ENCODE measurements at places on chromosomes 4 and X.

DNA sequence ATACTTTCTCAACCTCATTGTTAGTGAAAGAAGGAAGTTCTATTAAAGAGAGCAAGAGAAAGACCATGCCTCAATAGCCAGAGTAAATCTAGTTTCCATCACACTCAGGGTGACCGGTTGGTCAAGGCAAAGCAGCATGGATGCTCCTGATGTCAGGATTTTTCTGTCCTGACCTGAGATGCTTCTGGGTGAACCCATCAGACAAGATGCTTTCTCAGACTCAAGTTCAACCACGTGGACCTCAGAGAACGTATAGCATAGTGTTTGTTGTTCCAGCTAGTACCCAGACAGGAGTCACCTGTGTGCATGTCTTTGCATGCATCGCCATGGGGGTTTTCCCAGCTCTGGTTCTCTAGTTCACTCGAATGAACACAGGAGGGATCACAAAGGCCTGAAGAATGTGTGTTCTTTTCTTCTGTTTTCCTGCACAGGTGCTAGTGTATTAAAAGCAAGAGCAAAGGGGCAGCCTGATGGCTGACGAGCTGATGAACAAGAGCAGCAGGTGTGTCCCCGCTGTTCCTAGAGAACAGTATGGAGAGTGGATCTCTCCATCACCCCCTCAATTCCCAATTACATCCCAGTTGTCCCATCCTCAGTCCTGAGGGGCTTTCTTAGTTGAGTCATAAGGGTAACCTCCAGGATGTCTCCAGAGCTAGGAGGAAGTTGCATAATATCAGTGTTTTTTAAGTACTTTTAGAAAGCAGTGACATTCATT is 110.5 kb upstream of the ENPP6 start:
- DNase-seq = no peak

GRCh38 chr4:87219632-87220093 is 755 bp downstream of the KLHL8 start:
- DNase-seq = peak; percentile 1

GRCh38 chr4:164989471-164989870 is 12.0 kb upstream of the TRIM61 start:
- no peak for DNase-seq

GRCh38 chr4:112015960-112016359 is 129.3 kb upstream of the FAM241A start:
- DNase-seq = no peak

- no peak for DNase-seq
These were observed 52.9 kb downstream of the SLC7A11 start for GRCh38 chr4:138189206-138189605.

- DNase-seq = no peak
These were observed 16.1 kb upstream of the ACSL4 start for GRCh38 chrX:109749207-109749606.

DNA sequence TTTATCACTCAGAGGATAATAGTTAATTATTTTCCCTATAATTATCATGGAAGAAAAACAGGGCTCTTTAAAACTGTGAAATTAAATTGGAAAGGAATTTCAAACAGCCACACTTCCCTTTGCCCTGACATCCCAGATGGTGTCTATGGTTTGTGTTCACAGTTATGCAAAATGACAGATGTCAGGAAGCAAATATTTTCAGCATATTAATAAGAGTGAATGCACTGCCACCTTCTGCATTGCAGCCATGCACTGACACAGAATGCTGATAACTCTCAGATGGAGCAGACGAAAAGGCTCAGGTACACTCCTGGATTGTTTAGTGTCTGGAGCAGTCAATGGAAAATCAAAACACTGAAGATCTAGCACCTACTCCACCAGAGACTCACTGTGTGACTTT is 57.6 kb downstream of the RWDD4 start:
- DNase-seq = no peak

DNA sequence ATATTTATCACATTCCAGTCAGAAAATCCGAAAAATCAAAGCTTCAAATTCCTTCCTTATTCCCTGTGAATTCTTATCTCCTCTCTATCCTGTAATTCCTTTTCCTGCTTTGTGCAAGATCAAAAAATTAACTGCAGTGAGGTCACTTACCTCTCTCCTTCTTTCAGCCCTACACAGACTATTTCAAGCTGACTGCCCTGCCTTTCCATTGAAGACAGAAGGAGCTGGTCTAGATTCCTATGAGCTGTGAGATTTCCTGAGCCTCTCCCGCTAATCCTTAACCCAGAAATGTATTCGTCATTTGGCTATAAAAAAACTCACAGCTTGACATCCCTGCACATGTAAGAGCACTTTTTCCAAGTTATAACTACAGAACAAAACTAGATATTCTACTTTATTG is 26.6 kb downstream of the TRIML2 start:
- DNase-seq = no peak

- DNase-seq = no peak
These were observed 513.9 kb downstream of the ARAP2 start for GRCh38 chr4:35730414-35730813.

- peak; percentile 95 for DNase-seq
These were observed at the start of gene SLAIN2 for GRCh38 chr4:48340965-48341775. SLAIN2 (plus strand) TSS chr4:48341529; CDS start chr4:48341740, 211 bp downstream.

GRCh38 chrX:104852241-104852640 is 286.2 kb downstream of the IL1RAPL2 start:
- no peak for DNase-seq

- DNase-seq = no peak
These were observed 808.9 kb downstream of the RPA4 start for GRCh38 chrX:97692575-97692974.

DNA sequence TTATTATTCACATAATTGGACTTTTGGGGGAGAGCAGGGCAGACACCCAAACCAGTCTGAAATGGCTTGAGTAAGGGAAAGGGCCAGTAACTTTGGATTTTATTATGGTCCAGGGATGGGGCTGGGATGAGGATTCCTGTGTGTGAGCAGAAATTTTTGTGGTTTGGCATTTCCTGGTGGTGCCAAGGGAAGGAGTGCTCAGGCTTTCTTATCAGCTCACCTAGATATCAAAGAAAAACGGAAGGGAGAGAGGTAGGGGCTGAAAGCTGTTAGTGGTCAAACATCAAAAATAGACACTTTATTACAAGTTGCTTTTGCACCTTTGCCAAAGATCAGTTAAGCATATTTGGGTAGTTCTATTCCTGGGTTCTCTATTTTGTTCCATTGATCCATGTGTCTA is 128.5 kb upstream of the DIPK2B start:
- DNase-seq = no peak

GRCh38 chrX:23936180-23936579 is 28.4 kb downstream of the CXorf58 start:
- DNase-seq = no peak

DNA sequence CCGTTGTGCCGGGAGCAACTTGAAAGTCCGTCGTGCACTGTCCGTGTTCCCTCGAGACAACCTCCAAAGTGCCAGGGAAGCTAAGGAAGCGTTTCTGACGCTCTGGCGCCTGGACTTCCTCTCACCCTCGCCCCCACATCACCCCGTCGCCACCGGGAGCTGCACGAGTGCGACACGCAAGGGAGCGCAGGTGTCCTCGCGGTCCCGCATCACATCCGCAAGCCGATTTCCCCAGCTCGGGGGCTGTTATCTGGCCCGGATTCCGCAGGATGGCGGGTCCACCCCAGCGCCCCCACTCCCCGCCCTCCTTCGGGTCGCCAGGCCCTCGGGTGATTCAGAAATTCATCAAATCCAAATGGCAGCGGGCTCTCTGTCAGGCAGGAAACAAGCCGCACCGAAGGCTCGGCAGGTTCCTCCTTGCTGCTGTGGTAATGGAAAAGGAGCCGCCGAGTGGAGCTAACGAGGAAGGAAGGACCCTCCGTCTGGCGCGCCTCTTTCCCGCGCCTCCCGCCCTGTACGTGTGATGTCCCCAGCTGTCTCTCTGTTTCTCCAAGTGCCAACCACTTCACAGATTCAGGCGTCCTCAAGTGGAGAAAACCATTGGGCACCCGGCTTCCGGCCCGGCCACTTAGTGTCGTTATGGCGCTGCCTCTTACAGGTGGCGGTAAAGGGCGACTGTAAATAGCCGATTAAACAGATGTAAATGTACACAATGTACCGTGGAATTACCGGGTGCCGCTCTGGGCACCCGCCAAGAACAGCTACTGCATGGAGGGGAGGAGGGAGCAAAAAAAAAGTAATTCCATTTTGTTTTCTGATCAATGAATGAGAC is 921 bp upstream of the SETD7 start:
- DNase-seq = no peak

DNA sequence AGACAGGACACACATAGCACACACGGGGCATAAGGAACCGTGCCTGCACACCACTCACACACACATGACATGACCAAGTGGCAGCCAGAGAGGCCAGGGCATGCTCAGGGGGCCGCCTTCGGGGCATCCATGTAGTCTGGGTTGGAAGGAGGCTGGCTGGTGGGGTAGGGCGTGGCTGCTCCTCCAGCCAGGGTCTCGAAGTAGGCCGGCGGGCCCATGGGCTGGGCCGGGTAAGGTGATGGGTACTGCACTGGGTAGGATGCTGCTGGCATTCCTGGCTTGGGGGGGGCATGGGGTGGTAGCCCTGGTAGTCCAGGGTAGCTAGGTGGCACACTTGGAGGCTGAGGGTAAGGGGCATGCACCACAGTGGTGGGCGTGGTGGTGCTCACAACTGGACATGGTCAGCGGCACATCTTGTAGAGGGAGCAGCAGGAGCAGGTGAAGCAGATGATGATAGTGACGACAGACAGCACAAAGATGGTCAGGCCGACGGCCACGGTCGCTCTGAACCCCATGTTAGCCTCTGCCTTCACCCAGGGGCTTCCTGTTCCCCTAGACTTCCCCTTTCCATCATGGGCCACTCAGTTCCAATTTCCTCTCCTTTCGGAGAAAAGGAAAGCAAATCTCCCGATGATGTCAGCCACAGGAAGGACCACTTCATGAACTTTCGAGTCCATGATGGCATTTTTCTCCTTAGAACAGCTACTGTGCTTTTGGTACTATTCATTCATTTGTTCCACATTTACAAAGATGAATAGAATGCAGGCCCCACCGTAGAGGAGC is 10.9 kb upstream of the DDX3X start:
- no peak for DNase-seq

DNA sequence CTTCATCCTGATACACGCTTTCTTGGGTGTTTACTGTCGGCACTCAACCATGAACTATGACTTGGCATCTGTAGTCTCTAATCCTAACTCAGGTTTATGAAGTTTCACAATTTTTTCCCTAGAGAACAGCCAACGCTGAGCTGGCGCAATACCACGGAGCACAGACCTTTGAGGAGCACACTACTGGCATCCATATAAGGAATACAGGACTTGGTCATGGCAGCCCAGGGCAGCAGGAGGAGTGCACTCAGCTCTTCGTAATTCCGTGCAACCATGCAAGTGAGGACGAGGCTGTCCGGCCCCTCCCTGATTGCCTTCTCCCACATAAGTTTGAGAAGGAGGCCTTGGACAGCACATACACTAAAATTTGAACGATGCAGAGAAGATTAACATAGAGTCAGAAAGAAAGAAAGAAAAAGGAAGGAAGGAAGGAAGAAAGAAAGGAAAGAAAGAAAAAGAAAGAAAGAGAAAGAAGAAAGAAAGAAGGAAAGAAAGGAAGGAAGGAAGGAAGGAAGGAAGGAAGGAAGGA is 41.0 kb upstream of the PDLIM5 start:
- no peak for DNase-seq

DNA sequence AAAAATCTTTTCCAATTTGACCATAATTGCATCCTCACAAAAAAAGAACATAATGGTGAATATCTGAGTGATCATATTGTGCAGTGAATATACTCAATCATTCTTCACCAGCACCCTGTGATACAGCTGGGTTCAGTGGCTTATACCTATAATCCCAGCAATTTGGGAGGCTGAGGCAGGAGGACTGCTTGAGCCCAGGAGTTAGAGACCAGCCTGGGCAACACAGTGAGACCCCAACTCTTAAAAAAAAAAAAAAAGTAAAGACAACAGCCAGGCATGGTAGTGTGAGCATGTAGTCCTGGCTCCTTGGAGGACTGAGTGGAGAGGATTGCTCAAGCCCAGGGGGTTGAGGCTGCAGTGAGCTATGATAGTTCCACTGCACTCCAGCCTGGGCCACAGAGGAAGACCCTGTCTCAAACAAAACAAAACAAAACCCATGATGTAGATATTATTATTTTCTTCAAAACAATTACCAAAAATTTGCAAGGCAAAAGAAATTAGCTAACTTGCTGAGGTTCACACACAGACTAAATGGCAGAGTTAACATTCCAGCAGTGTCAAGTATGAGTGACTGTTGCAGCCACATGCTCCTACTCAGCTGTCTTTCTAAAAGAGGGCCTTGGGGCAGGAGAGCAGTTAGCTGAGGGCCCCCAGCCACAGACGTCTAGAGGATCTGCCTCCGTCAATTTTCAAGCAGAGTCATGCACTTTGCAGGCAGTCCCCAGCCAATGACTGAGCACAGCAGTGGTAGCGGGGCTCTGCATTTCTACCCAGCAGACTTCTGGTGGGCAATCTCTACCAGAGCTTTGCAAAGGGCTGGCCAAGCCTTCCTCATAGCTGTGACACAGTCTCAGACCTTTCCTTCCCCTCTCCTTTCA is 33.4 kb downstream of the ADGRA3 start:
- no peak for DNase-seq

DNA sequence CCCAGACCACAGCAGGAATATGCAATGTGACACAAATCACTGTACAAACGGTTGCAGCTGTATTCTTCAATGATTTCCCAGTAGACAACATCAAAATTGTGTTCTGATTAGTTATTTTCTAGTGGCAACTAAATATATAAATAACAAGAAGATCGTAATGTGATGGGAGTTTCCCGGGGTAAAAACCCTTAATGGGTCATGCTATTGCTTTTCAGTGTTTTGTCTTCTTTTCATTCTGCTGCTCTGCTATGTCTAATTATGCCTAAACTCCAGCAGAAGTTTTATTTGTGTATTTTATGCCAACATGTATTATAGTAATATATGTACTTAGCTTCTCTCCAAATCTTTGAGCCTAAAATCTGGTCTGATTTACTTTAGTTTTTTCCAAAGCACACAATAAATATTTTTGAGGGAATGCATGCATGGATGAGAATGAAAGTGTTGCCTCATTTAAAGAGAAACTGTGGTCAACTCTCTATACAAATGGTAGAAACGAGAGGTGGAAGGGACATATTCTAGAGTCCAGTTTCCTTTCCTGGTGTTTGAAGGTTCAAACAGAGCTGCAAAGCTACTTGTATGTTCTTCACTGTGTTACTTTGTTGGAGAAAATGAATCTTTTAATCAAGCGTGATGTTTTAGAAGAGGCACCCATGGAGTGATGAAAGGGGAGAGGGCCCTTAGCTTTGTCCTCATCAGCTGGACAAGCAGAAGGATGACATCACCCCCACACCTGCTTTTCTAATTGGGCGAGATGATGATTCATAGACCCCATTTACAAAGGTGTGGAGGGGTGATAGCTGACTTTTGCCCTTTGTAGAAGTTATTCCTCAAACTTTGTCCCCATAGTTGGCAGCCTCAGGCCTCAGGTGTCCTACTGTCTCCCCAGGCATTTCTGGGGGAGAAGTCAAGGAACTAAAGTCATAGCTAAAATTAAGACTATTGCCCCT is 129.7 kb downstream of the FRAS1 start:
- no peak for DNase-seq

- no peak for DNase-seq
These were observed 103.0 kb upstream of the KLF3 start for GRCh38 chr4:38560768-38561558.

Data from stimulated activated CD4-positive, alpha-beta T cell treated with anti-CD3 and anti-CD28 coated beads, Interleukin-1b, Interleukin-23, amount 100 ng/mL, for 1 hour (primary cell).